AG04450 (cell line): ENCODE measurements at places on chromosomes 7 and 10.

DNA sequence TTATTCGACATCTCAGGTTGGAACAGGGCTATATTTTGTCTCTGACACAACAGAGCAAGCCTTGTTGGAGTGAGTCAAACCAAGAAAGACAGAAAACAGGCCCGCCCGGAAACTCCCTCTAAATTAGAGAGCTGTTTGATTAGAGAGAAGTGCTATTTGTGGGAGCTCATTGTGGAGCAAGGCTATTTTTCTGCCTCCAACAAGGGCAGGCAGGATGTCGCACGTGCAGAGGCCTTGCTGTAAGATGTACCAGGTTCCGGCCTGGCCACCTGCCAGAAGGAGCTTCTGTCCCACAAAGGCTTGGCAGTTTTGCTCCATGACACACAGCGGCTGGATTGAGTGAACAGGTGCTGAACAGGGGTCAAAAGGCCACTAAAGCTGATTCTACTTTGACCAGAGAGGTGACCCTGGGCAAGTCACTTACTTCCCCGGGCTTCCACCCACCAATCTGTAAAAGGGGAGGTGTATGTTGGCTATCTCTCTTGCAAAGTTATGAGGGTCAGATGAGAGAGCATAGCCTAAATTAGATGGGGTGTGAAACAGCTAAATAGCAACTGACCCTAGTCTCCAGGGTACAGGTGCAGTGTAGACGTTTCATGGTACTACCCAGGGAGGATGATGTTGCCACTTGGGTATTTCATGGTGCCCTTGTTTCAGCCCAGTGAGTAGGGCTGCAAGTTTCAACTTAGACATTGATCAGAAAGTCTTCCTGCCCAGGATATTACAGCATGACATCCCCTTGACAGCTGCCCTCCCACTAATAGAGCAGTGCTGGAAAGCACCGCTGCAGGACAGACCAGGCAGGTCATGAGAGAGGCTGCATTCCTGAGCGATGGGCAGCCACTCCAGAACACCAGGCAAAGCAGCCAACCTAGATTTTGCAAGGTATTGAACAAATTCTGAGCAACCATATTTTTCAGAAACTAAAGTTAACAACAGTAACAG lies 62.0 kb downstream of the VSTM4 start:
- no peak for DNase-seq

DNA sequence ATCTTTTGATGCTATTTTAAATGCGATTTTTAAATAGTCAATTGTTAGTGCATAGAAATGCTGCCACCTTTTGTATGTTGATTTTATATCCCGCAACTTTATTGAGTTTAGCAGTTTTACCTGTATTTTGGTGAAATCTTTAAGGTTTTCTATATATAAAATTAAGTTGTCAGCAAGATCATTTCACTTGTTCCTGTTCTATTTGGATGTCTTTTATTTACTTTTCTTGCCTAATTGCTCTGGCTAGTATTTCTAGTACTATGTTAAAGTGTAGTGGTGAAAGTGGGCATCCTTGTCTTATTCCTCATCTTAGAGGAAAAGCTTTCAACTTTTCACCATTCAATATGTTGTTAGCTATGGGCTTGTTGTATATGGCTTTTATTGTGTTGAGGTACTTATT lies 813.3 kb upstream of the CELF2 start:
- no peak for DNase-seq

GRCh38 chr10:132109341-132110110 lies 43.8 kb downstream of the JAKMIP3 start:
- no peak for DNase-seq

GRCh38 chr10:131648386-131649020 lies 252.3 kb upstream of the PPP2R2D start:
- no peak for DNase-seq

- no peak for DNase-seq
These were observed 36.9 kb downstream of the FRMPD2 start for GRCh38 chr10:48237259-48238250.

DNA sequence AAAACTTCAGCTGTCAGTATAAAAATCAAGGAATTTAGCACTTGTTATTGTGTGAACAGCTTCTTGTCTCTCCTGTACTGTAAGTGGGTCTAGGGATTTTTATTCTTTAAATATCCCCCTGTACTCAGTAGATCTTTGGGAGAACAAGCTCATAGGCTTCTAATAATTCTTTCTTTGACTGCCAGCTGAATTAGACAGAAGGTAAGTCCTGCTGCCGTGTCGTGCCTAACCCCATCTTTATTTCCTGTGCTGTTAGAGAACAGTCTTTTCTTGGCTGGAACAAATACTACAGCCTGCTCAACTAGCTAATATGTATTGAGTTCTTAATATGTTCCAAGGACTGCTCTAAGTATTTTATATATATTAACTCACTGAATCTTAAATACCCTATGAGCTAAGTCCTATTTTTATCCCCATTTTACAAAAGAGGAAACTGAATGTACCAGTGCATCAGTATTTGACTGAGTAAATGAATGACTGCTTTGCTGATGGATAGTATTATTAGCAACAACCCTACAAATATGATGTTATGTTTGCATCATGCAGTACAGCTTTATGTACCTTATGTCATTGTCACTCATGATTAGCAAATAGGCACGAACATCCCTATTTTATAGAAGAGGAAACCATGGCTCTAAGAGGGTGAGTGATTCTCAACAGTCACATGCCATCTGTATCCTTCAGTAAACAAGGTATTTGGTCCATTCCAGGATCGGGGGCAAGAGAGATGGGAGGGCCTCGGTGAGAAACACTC lies 5.5 kb upstream of the DUSP5 start:
- no peak for DNase-seq

DNA sequence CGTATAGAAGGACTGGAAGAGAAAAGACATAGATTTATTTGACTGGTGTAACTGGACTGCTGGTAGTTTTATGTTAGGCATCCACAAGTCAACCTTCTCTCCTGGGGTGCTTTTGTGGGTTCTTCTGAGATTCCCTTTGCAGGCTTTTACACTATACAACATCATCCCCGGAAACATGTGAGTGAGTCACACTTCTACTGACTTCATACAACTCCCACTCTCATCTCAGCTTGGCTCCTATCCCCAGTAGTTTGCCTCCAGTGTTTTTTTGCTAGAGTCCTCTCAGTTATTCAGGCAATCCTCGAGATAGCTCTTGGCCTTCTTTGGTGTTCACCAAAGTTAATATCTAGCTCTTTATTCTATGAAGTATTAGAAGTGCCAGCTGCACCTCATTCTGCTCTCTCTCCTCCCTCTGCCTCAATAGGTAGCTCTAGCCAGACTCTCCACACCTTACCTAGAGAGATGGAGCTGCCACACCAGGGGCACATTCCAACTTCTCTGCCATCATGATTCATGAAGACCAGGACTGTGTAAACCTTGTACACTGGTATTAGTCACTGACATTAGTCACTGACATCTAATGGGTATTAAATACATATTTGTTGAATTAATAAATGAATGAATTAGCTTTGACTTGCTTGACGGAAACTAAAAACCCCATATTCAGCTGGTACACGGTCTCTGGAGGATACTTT lies 281.9 kb downstream of the PPP1R3A start:
- peak; percentile 30 for DNase-seq

DNA sequence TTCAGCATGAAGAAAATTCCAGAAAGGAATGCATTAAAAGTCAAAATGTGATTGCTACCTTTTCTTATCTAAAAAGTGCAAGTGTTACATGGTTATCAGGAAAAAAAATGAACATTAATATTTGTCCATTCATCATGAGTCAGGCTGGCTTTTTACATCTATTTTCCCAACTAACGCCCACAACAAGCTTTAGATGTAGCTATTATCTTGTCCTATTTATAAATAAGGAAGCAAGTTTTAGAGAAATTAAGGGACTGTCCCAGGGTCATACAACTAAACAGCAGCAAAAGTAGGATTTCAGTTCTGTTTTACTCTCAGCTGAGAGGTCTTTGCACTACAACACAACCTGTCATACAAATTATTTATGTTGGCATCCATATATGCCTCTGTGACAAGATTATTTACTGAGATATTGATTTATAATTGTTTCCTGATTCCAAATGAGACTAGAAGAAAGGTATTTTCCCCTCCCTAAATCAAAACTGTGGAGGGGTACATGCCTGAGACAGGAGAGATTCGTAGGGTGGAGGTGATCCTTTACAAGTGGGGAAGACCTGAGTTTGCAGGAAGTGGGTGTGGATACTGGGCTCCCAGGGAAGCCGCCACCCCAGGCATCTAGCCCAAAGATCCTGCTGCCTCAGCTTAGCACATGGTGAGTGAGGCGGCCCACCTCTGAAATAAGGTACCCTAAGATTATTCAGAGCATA lies 57.2 kb upstream of the ARID5B start:
- DNase-seq = no peak

GRCh38 chr10:13271552-13272163 lies 28.2 kb downstream of the PHYH start:
- no peak for DNase-seq
